ENCODE measurements at places on chromosomes 3 and 15.

GRCh38 chr15:75151214-75152128, 50.2 kb upstream of the C15orf39 start:
- DNase-seq: no peak

- DNase-seq: no peak
These were observed 153.8 kb downstream of the PGPEP1L start for GRCh38 chr15:98853617-98854420.

- DNase-seq: no peak
These were observed 19.7 kb downstream of the CFAP100 start for GRCh38 chr3:126414406-126414805.

- no peak for DNase-seq
These were observed 737 bp upstream of the EPHB1 start for GRCh38 chr3:134794323-134794722.

GRCh38 chr3:177349384-177349783, 152.1 kb upstream of the TBL1XR1 start:
- DNase-seq: no peak

DNA sequence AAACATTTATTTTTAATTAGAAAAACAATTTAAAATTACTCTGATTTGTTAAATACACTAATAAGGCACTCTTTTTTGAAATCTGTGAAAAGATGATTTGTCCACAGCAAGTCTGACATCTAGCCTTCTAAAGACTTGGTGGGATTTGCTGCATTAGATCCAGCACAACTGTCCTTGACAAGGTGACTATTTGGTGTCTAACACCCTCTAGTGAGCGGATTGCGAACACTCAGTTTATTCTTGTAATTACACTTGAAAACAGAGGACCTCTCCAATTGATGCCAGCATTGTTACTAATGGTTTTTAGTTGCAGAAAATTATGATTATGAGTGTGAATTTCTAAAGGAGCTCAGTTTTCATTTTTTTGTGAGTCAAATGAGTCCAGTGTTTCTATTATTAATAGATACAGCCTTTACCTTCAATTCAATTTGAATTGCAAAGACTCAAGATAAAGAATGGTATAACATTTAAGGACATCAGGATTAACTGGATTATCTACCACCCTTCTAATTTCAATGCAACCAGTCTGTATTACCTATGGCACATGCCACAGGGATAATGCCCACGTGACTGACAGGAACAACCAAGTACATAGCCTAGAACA, 29.7 kb upstream of the STRIT1 start:
- DNase-seq: peak; percentile 45

DNA sequence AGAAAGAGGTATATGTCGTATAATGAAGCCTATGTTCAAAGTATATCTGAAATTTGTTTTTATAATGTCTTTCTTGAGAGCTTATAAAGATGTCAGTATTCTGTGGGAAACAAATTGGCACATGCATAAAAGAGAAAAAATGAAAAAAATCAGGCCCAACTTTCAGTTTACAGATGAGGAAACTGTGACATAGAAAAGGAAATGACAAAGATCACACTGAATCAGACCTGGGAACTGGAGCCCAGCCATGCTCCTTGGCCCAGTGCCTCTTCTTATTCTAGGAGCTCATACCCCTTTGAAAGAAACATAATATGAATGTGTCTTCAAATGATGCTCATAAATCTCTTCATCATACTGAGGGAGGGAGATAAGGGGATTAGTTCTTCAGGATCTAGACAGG, 48.4 kb downstream of the TMEM44 start:
- no peak for DNase-seq

DNA sequence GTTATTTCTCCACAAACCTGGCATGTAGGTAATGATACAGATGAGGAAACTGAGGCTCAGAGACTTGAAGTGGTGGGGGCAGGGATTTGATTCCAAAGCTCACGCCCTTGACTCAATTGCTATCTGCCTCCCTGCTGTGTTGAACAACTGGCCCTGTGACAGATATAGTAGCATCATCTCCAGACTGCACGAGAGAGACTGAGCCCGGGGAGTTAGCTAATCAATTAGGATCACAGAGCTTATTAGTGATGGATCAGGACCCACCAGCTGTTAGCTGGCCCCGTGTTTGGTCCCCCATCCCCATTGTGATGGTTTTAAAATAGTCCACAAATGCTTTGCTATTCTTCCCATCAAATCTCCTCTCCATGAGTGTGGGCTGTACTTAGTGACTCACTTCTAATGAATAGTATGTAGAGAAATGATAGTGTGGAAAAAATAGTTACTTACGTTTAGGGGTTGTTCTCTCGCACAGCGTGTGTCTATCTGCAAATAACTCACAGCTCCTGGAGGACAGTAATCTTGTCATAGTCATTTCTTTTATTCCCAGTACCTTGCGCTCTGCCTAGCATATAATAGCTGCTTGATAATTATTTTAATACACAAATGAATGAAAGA, 74.4 kb upstream of the KLF13 start:
- DNase-seq: no peak

DNA sequence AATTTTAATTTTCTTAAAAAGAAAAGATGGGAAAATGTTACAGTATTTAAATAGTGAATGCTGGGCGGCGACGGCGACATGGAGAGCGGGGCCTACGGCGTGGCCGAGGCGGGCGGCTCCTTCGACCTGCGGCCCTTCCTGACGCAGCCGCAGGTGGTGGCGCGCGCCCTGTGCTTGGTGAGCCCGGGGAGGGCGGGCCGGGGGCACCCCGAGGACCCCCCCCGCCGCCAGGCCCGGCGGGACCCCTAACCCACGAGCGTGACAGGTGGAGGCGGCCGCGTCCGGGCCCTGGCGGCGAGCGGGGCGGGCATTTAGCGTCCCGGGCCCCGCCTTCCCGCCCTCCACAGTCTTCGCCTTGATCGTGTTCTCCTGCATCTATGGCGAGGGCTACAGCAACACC, 38.4 kb upstream of the GOLGA8J start:
- no peak for DNase-seq

GRCh38 chr15:42576040-42576594, 711 bp downstream of the STARD9 start:
- DNase-seq: peak; percentile 18

DNA sequence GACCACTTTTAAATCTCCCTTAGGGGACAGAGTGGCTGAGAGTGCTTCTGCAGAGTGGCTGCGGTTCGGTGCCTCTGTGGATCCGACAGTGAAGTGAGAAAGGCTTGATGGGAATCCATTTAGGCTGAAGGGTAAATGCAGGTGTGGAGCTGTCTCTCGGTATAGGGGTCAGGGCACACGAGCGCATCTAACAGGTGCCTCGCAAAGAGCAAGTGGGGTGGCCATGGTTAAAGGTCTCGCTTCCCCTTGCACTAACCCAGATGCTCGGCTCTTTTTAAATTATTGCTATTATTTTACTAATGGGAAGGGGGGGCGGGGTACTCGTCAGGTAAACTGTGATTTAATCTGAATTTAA, 598 bp upstream of the GJD2 start:
- no peak for DNase-seq

GRCh38 chr3:45208586-45208985, 17.5 kb downstream of the TMEM158 start:
- DNase-seq: no peak

DNA sequence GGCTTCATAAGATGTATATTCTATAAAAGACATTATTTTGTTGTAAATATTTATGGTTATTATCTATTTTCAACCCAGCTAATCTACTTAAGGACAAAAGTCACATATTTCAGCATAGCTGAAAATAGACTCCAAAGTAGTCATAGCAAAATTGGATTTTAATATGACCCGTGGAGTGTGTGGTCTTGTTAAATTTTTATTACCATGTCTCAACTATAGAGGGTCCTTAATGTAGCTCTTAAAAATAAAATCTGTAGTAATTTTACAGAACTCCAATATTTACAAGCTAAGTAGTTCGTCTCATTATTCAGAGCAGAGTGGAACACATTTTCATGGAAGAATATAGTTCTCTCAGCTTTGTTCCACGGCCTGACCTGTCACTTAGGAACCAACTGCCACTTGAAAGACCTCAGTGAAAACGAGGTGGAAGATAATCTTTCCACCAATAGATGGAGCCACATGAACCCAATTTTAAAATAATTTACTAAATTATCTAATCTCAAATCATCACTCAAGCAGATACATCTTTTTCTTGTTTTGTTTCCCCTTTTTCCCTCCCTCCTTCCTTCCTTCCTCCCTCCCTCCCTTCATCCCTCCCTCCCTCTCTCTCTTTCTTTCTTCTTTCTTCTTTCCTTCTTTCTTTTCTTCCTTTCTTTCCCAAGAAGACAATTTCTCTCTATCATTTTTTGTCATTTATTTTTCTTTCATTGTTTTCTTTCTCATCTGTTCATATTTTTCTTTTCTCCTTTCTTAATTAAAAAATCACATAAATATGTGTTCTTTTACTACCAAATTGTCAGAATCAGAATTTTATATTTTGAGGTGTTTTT, 97.2 kb downstream of the CLDN1 start:
- DNase-seq: no peak

- DNase-seq: peak; percentile 14
These were observed 37.9 kb downstream of the PSTPIP1 start for GRCh38 chr15:77032647-77033416.

- DNase-seq: no peak
These were observed 144.2 kb downstream of the LRTM1 start for GRCh38 chr3:54783611-54784010.

GRCh38 chr3:177231242-177231641, 34.0 kb upstream of the TBL1XR1 start:
- DNase-seq: no peak

- no peak for DNase-seq
These were observed 55.9 kb downstream of the PGPEP1L start for GRCh38 chr15:98951493-98952320.

DNA sequence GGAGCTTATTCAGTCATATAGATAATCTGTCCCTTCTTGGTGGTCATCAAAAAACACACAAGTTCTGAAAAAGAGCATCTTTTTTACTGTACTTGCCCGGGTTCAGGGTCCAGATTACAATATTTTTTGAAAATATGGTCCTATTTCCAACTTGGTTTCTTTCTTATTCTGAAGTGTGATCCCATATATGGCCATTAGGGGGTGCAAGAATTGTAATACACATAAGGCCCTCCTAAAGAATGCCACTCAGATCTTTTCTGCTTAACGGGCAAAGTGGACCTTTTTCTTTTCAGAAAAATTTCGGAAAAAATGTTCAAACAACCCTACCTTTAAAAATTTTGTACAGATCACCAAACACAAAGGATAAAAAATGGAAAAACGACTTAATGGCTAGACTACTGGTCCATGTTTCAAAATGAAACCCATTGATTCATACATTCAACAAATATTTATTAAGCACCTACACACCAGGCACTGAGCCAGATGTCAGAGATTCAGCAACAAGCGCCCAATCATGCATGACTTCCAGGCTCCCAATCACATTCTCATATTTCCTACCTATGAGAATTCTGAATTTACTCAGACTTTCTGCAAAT, 102.0 kb upstream of the MYRIP start:
- peak; percentile 61 for DNase-seq
